ENCODE measurements at places on chromosomes 11 and 22. TPM values are rescaled to one million over a fixed set of nuclear protein-coding genes. Genes with fewer than 3 reads are reported as not detected.

DNA sequence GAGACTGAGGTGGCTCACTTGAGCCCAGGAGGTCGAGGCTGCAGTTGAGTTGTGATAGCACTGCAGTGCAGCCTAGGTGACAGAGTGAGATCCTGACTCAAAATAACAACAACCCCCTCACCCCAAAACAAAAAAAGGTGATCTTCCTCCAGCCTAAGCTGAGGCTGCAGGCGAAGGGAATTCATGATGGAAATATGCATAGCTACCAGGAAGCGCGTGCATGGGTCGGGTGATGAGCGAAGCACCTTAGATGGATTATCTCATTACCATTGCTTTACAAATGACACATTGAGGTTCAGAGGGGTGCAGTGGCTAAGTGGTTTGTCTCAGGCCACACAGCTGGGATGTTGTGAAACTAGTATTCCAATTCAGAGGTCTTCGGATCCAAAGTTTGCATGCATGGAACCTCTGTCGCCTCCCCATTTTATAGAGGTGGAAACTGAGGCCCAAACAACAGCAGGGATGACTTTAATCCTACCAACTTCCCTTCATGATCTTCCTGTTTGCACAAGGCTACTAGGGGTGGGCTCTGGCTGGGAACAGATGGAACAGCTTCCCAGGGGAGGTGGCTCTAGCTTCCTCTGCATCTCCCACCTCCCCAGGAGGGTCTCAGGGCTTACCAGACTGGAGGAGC is 4.6 kb downstream of the SLC29A2 start:
- H3K27me3 ChIP-seq: peaks cover 5% of the 10 kb centered on the region
- no peak for DNase-seq
- peaks cover 6% of the 10 kb centered on the region for H3K4me1 ChIP-seq
- no peaks in the 10 kb centered on the region for H3K36me3 ChIP-seq
- no peak overlapping the region for H3K27ac ChIP-seq
- H3K4me3 ChIP-seq: no peak overlapping the region

DNA sequence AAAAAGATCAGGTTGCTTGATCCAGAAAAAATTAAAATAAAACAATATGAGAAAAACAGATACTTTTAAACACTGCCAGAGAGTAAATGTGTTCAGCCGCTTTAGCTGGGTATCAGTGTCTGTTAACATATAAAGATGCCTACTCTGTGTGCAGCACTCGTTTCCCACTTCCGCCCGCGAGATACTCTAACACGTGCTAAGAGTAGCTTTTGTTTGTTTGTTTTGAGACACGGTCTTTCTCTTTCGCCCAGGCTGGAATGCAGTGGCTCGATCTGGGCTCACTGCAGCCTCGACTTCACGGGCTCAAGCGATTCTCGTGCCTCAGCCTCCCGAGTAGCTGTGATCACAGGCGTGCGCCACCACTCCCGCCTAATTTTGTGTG is 531 bp upstream of the MEN1 start:
- no peaks in the 10 kb centered on the region for H3K27me3 ChIP-seq
- H3K27ac ChIP-seq: no peak overlapping the region
- peak overlapping the region; percentile 77 for H3K4me3 ChIP-seq
- peaks cover 5% of the 10 kb centered on the region for H3K4me1 ChIP-seq
- H3K36me3 ChIP-seq: peaks cover 2% of the 10 kb centered on the region

DNA sequence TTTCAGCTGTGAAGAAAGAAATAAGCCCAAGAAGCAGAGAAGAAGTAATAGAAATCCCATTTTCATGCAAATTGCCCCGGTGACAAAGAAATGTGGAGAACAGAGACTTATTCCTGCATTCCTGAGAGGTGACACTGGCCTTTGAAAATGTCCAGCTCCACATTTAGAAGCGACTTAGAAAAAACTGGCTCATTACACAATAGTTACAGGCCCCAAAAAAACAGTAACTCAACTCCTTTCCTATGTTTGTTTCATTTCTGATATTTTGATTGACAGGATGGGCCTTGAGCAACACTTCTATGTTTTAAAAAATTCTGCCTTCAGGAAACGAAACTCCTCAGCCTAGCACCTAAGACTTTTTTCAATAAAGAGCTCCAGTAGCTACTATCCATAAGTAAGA is 726.9 kb upstream of the TENM4 start:
- no peaks in the 10 kb centered on the region for H3K4me1 ChIP-seq
- H3K4me3 ChIP-seq: no peak overlapping the region
- H3K27ac ChIP-seq: no peak overlapping the region
- no peaks in the 10 kb centered on the region for H3K27me3 ChIP-seq

DNA sequence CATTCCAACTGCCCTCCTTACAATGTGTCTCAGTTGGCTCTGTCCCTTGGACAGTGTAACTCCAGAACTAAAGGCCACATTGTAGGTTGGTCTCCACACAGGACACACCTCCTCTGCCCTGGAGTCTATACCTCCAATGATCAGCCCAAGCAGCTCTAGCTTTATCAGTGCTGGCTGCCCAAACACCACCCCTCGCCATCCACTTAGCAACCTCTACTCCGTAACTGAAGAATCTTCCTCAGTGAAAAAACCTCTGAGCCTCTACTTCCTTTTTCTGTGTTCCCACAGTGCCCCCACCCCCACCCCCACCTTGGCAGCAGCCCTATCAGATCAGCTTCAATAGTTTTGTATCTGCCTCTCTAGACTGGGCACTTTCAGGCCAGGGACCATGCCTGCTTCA is 33.4 kb downstream of the SERPINH1 start:
- H3K27me3 ChIP-seq: peaks cover 15% of the 10 kb centered on the region
- no peak overlapping the region for H3K27ac ChIP-seq
- no peak overlapping the region for H3K4me3 ChIP-seq
- H3K4me1 ChIP-seq: no peaks in the 10 kb centered on the region

GRCh38 chr11:76656571-76657081 is 13.9 kb downstream of the LRRC32 start:
- DNase-seq: no peak
- H3K27ac ChIP-seq: no peak overlapping the region
- H3K27me3 ChIP-seq: no peaks in the 10 kb centered on the region
- H3K4me1 ChIP-seq: peaks cover 35% of the 10 kb centered on the region
- H3K36me3 ChIP-seq: peaks cover 17% of the 10 kb centered on the region
- H3K4me3 ChIP-seq: no peak overlapping the region

GRCh38 chr22:27755521-27756211 is 45.9 kb downstream of the MN1 start:
- peaks cover 7% of the 10 kb centered on the region for H3K27me3 ChIP-seq
- H3K4me3 ChIP-seq: no peak overlapping the region
- DNase-seq: no peak
- H3K4me1 ChIP-seq: no peaks in the 10 kb centered on the region

DNA sequence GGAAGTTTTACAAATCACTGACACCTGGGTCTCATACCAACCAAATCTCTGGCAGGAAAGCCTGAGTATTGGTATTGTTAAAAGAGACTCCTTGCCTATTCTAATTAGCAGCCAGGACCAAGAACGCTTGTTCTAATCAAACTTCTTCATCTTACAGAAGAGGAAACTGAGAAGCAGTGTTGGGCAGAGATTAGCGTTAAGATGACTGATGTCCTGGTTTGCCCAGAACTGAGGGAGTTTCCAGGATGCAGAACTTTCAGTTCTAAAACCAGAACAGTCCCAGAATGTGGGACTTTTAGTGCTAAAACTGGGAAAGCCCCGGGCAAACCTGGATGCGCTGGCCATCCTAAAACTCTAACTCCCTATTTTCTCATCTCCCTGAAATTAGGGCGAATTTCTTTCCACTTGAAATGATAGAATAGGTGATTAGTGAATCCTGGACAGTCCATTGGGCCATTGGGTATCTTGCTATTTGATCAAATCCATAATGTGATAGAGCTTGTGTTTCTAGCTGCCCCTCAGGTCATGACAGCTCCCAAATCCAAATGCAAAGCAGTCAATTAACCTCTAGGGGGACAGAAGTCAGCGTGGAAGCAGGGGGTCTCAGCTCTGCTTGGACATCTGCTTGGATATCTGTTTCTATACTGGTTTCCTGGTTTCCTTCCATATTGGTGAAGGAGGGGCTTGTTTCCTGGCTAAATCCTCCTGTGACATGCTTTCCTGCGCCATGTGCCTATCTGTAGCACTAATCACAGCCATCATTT is 16.0 kb upstream of the TMPRSS13 start:
- peaks cover 1% of the 10 kb centered on the region for H3K27me3 ChIP-seq
- no peak overlapping the region for H3K27ac ChIP-seq
- H3K4me3 ChIP-seq: no peak overlapping the region
- H3K36me3 ChIP-seq: no peaks in the 10 kb centered on the region
- DNase-seq: no peak

DNA sequence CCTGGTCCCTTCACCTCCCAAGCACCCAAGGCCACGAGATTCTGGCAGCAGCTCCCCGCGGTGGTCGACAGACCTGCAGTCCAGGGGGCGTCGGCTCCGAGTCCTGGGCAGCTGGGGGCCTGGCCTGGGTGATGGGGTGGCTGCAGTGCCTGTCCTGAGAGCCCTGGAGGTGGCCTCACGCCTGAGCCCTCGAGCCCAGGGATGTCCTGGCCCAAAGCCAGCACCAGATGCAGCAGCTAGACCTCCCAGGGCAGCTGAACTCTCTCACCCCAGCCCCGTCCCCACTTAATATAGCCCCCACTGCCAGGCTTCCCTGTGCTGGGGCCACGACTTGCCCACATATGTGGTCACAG is 6.6 kb downstream of the LMNTD2 start:
- no peak overlapping the region for H3K4me3 ChIP-seq
- no peak overlapping the region for H3K27ac ChIP-seq
- no peaks in the 10 kb centered on the region for H3K4me1 ChIP-seq

- H3K36me3 ChIP-seq: no peaks in the 10 kb centered on the region
- no peak for DNase-seq
- H3K4me1 ChIP-seq: peaks cover 3% of the 10 kb centered on the region
- H3K27me3 ChIP-seq: peaks cover 10% of the 10 kb centered on the region
- no peak overlapping the region for H3K27ac ChIP-seq
Measured at GRCh38 chr11:117909611-117910382, 19.4 kb downstream of the TMPRSS13 start.

DNA sequence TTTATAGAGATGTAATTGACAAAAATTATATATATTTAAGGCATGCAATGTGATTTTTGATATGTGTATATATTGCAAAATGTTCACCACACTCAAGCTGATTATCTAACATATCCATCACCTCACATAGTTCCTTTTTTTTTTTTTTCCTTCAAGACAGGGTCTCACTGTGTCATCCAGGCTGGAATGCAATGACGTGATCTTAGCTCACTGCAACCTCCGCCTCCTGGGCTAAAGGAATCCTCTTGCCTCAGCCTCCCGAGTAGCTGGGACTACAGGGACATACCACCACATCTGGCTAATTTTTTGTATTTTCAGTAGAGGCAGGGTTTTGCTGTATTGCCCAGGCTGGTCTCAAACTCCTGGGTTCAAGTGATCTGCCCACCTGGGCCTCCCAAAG is 65.1 kb upstream of the SLC35C1 start:
- H3K4me1 ChIP-seq: no peaks in the 10 kb centered on the region
- H3K4me3 ChIP-seq: no peak overlapping the region

CD3G gene
- not detected for total RNA-seq

MMP10 gene
- total RNA-seq: 0.66 TPM

OSM gene
- not detected for total RNA-seq

GRM5 gene
- under 0.01 TPM for total RNA-seq

Measured in fibroblast of lung (primary cell).